ENCODE measurements at places on chromosomes 4 and X.

GRCh38 chr4:37279894-37280592 lies 35.5 kb downstream of the NWD2 start:
- DNase-seq, result no peak

DNA sequence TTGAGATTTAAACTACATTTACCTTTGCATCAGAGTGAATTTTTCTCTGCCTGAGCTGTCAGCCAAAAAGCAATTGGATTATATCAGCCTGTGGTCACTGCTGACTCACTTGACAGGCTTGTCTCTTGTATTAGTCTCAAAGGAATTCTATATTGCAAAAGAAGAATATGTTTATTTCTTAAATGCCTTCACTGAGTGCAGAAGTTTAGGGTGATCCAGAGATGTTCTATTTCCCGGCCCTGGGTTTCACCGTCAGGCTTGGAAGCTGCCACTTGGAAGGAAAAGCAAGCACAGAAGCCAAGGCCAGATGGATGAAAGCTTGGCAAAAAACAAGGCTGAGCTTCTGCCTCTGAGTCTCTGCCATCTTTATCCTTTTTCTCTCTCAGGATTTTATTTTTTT lies 80.9 kb downstream of the FAM114A1 start:
- DNase-seq, result no peak

GRCh38 chr4:133347409-133347808 lies 198.3 kb downstream of the PCDH10 start:
- no peak for DNase-seq

DNA sequence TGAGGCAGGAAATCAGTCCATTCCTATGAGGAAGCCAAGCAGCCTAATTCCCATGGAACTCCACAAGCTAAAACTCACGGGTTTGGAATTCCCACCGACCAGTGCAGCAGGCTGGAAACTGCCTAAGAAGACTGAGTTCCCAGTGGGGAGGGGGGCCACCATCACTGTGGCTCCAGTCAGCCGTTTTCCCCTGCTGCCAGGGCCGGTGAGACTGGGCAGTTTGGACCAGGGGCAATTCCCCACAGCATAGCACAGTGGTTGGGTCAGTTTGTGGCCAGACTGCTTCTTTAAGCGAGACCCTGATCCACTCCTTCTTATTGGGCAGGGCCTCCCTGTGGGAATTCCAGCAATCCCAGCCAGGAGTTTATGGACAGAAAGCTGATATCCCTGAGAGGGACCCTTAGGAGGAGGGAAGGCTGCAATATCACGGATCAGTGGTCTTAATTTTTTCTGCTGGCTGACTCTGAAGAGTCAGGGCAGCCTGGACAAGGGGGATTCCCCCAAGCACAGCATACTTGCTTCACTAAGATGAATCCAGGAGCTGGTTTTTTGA lies 20.7 kb downstream of the PAGE5 start:
- DNase-seq, result no peak

- no peak for DNase-seq
Observed at GRCh38 chr4:10288830-10289537, 168.2 kb downstream of the ZNF518B start.

GRCh38 chrX:137545711-137546651 lies 19.9 kb upstream of the ZIC3 start:
- no peak for DNase-seq

DNA sequence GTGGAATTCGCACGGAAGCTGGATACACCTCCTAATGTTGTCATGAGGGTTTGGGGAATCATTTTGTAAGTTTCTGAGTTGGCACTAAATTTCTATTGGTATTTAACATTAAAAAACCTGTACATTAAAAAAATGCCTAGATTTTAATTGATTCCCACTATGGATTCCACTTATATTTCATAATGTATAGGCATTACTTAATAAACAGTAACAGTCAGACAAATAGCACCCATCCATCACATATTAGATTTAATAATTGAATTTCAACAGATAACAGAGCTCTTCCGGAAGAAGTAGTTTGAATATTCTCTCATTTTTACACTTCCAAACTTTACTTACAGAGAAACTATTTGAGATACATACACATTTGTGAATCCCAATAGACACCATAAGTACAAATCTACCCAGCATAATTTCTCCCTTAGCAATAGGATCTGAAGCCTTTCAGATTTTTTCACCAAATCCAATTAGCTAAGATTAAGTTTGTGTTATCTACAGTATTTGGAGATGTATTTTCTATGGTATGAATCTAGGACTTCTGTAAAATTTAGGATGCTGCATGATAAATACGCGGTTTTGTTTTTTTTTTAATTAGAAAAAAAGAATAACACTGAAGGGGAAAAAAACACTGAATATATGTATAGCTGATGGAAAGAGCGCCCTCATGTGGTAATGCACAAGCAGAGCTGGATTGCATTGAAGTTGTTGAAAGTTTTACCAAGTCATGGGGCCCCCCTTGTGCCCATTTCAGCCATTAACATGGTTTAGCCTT lies 12.2 kb upstream of the ODAM start:
- no peak for DNase-seq

GRCh38 chr4:110508827-110509710 lies 33.1 kb downstream of the ENPEP start:
- no peak for DNase-seq

DNA sequence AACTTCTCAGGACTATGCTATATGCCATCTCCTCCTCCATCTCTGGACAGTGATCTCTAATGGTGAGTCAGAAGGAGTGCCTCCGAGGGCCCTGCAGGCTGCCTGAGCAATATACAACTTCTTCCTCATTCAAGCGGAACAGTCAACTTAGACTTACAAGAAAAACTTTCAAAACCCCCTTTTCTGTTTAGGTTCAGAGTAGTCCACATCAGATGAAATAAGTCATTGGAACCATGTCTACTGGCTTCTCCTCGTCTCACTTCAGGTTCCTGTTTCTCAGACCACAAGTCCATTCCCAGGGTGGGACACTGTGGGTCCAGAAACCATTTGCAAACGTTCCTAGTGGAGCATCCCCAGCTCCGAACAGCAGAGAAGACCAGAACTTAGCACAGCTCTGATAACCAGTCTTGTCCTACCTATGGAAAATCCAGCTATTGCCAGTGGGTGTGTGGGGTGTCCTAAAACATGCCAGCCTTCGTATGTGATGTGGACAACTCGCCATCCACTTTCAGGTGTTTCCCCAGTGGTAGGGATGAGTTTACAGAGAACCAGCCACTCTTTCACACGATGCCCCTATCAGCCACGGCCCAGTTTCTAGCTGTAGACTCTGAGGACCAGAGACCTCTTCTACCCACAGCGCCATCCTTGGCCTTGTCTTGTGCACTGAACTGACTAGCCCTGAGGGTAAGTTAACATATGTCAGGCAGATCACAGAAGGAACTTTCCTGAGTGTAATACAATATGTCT lies 32.7 kb upstream of the NKRF start:
- no peak for DNase-seq

GRCh38 chr4:189311251-189311650 lies 629.4 kb upstream of the FRG1 start:
- no peak for DNase-seq

- DNase-seq, result no peak
Observed at GRCh38 chrX:72652082-72652481, 62.0 kb downstream of the PHKA1 start.

DNA sequence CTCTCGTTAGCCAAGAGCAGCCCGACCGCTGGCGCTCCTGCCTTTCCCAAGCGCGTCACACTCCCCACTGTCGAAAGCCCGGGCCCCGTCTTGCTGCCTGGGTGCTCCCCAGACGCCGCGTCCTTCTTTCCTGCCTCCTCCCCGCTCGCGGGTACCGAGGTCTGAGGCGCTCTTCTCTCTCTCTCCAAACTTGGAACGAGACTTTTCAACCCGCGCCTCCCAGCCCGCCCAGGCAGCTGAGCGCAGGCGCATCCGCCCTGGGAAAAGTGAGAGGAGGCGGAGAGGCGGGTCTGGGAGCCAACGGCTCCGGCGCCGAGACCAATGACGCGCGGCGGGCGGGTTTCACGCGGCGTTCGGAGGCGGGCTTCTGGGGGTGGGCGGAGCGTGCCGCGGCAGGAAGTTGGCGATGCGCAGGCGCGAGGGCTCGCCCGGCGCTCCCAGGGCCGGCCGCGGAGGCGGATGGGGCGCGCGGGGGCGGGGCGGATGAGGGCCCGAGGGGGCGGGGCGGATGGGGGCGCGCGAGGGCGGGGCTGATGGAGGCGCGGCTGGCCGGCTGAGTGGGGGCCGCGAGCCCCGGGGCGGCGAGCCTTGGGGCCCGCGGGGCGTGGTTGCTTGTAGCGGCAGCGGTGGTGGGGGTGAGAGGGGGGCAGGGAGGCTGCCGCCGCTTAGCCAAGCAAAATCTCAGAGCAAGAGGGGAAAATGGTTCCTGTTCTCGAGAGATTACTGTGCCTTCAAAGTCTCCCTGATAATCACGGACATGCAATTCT lies at the start of gene RBBP7:
Gene RBBP7 (minus strand): TSS at position 268 of the 767 bp plus-strand sequence. CDS start 309 bp downstream, outside the sequence.
- peak; percentile 77 for DNase-seq

- DNase-seq, result no peak
Observed at GRCh38 chrX:142804085-142804484, 221.6 kb upstream of the SPANXN4 start.

GRCh38 chr4:110412354-110413065 lies 63.4 kb upstream of the ENPEP start:
- no peak for DNase-seq

DNA sequence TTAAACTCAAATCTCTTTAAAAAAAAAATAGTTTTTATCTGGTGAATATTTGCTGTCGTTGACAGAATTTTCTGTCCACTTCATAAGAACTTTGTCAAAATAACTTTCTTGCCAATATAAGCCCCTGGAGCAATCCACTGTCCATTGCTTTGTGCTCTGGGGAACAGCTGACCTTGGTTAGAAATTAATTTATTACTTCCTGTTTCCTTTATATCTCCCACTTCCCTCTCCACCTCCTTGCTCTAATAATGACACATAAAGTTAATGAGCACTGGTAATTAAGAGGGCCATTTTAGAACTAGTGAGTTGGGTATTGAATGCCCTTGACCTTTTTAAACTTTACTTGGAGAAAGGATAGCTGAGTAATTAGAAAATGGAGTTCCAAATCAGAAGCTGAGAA lies 151.3 kb upstream of the LEF1 start:
- no peak for DNase-seq

DNA sequence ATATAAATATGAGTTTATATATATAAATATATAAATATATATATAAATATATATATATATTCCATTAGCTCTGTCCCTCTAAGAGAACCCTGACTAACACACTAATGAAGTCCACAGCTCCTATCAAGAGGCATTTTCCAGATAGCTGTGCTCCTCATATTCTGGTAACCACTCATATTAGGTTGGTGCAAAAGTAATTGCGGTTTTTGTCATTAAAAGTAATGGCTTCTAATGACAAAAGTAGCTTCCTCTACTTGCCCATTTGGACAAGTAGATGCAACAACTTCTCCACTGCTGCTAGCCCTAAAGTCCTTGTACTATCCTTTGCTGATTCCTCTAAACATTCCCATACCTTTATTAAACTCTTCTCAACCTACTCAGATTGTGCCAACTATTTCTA lies 182.0 kb downstream of the THOC2 start:
- DNase-seq, result no peak

- DNase-seq, result no peak
Observed at GRCh38 chr4:145302725-145303124, 122.3 kb upstream of the OTUD4 start.

DNA sequence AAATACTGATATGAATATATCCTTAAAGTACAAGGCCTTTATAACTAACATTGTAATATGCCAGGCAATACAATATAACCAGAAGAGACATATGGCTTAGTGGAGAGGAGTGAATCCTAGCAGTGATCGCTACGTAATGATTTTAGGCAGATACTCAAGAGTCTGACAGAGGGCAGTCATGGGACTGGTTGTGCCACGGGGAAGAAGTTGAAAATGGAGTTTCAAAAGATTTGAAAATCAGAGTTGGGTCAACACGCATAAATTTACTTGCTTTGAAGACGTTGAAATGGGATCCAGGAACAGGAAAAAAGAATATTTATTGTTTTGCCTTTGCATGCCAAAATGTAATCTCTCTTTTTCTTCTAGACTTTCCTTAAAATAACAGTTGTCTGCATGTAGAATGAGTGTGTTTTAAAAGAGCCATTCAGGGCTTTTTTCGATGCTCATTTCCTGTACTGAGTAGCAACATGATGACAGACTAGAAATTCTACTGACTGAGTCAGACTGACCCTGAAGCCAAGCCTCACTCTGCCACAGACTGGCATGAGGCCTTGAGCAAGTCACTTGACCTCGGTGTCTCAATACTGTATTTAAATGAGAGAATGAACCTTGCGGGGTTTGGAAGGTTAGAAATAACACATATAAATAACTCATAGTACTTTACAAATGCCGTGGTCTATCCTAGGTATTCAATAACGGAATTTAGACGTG lies 8.1 kb upstream of the SMS start:
- DNase-seq, result no peak

GRCh38 chr4:2803624-2804448 lies 11.0 kb downstream of the SH3BP2 start:
- DNase-seq, result no peak

DNA sequence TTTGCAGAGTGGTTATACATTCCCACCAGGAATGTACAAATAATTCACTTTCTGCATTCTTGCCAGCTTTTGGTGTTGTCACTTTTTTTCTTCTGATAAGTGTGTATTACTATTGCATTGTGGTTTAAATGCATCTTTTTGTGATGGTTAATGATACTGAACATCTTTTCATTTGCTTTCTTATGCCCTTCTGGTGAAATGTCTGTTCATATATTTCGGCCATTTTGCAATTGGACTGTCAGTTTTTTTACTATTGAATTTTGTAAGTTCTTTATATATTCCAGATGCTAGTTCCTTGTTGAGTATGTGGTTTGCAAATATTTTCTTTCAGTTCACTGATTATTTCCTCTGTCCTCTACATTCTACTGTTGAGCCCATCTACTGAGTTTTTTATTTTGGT lies 19.4 kb upstream of the BMP2K start:
- no peak for DNase-seq

DNA sequence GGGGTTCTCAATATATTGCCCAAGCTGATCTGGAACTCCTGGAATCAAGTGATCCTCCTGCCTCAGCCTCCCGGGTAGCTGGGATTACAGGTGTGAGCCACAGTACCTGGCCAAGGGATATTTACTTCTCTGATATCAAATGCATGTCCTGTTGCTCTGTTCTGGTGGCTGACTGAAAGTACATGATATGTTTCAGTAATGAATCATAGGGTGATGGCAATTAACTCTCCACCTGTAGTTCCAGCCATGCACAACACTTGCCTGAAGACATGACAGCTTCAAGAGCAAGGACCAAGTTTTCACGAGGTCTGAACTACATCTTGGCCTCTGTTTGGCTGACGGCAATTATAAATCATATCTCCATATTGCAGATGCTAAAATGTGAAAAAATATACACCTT lies 9.1 kb downstream of the ZCCHC4 start:
- no peak for DNase-seq

DNA sequence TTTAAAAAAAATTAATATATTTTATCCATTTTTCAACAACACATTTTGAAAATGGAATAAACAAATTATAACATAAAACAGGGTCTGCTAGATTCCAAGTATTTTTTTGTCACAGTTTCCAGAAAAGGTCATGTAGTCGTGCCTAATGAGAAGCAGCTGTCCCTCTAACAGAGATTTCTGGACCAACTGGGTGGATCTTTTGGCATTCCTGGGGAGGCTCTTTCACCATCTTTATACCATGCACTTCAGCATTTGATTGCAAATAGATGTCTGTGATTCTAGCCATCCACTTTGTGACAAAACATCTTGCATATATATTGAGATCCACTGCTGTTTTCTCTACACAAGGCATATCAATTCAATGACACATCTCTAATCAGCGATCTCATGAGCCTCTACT lies 210.7 kb upstream of the LDB2 start:
- DNase-seq, result no peak

All from stimulated activated CD8-positive, alpha-beta memory T cell treated with anti-CD3 and anti-CD28 coated beads, Interleukin-7, amount 100 ng/mL, for 1 hour (primary cell).